ENCODE measurements at places on chromosomes 1 and 21.
A peak's percentile ranks its signal among the peaks of the same experiment; 100 is the strongest.

DNA sequence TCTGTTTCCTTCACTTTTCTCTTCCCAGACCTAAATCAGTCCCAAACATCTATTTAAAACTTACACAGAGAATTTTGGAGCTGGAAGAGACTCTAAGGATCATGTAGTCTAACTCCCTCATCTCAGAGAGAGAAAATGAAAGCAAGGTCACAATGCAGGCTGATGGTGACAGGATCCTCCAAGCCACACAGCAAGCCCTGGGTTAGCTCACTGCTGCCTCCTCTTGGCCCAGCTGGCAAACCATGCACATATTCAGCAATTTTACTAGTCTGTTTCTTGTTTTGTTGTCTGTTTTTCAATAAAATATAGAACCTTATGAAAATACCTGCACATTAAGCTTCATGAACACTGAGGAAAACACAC lies 27.7 kb upstream of the LY9 start:
- DNase-seq: peak; percentile 88

DNA sequence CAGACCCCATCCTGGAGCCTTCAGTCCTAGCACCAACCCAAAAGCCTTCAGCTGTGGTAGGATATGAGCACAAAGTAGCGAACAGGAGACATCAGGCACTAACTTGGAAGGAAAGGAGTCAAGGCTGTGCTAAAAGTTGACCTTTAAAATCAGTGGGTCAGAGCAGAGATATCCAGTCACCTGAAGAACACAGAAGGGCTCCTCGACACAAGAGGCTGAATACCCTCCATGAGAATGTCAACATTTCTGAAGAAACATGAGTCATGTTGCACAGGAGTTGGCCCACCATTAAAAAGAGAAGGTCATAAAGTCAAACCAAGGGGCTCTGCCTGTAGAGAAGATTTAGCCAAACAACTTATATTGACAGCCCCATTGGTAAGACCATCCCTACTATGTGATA lies 172.5 kb downstream of the PLPP3 start:
- no peak for DNase-seq

DNA sequence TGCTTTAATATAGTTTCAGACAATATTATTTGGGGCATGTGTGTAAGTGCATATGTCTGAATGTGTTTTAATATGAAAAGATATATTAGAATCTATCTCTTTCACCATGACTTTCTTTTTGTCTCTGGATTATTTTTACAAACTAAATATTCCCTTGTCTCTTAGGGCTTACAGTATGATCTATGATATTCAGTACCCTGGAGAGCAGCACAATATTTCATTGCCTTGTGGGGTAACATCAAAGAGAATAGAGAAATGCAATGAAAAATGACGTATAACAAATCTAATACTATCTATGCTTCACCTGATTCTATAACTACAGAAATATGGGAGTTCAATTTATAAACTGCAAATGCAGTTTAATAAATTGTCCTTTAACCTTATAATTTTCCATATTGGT lies 2084.5 kb downstream of the MRPL39 start:
- no peak for DNase-seq

DNA sequence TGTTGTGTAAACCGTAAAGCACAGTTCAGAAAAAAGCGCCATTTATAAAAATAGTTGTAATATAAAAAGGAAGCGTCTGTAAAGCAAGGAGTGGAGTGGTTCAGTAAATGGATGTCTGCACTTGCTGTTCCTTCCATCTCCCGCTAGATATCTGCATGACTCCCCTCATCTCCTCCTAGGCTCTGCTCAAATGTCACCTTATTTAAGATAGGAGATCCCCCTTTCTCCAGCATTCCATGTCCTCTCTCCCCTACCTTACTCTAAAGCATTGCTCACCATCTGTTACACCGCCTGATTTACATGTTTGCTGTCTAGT lies 745 bp downstream of the MUL1 start:
- no peak for DNase-seq

- DNase-seq: peak; percentile 37
These were observed 46.9 kb downstream of the CD34 start for GRCh38 chr1:207863893-207864535.

- no peak for DNase-seq
These were observed 232.0 kb upstream of the KCNK2 start for GRCh38 chr1:214850432-214851050.

DNA sequence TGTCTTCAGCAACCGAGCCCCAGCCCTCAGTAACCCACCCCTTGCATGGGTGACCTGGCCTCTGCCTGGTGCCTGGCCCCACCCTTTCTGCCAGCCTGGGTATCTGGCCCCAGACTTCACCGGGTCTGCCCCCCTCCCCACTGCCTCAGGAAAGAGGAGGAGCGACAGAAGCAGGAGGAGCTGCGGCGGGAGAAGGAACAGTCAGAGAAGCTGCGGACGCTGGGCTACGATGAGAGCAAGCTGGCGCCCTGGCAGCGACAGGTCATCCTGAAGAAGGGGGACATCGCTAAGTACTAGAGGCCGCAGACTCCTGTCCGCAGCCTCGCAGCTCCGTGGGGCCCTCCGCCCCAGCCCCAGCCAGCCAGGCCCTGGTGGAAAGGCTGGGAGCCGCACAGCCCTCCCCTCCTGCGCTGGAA lies 6.1 kb downstream of the TNFRSF25 start:
- peak; percentile 54 for DNase-seq

DNA sequence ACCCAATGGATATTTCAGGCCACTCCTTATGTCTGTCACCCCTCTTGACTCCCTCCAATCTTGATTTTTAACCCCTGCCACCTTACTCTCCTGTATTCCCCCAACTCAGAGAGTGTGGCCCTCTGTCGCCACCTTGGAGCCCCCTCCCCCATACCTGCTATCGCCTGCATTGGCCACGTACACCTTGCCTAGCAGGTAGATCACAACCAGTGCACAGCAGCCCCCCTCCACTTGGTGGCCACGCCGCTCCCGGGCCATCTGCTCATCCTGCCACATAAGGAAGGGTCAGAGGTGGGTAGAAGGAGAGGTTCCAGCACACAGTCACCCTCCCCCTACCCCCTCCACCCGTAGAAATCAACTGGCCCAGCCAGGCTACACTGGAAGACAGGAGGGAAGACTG lies 2.9 kb downstream of the PPM1J start:
- no peak for DNase-seq

DNA sequence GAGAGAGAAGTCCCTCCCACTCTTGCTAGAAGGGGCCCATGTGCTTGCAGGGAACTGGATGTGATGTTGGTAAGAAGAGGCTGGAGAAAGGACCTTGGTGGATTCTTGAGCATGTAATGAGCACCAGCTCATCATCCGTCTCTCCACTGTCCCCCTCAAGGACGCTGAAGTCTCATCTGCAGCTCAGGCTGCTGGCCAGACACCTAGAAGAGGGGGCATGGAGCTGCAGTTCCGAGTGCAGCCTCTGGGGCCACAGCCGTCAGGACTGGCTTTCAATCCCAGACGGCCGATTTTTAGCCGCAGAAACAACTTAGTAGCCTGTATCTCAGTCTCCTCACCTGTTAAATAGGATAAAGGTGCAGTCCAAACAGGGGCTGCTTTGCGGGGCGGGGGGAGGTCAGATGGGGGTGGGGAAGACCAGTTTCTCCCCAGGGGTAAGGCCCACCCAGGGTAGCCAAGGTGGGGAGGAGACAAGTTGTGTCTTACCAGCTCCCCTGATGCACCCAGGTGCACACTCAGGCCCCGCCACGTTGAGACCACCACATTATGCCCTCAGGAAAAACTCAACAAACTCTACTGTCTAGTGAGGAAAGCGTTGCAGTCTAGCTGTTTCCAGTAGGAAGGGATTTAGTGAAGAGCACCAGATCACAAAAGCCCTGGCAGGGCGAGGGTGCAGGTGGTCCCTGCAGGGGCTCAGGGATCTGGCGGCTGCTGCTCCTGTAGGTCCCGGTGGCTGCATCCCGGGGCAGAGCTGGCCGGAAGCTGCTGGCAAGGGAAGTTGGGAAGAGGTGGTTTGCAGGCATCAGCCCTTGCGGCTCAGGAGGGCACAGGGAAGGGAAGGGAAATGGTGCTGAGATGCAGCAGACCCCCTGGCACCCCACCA lies 29.5 kb downstream of the LDLRAP1 start:
- DNase-seq: peak; percentile 74

DNA sequence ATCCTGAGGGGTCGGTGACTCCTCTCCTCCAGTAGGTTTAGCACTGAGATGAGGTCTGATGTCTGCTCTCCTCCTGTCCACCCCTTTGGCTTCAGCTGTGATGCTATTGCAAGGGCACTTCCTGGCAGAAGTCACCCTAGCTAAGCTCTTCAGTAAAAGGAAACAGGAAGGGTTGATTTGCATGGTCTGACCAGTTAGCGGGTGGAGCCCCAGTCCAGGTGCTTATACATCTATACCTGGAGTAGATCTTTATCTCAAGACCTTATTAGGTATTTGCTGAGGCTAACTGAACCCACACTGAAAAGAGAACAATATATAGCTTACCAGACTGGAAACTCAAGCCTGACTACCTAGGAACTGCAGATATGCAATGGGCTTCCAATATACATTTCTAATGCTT lies 28.9 kb upstream of the NFASC start:
- no peak for DNase-seq

DNA sequence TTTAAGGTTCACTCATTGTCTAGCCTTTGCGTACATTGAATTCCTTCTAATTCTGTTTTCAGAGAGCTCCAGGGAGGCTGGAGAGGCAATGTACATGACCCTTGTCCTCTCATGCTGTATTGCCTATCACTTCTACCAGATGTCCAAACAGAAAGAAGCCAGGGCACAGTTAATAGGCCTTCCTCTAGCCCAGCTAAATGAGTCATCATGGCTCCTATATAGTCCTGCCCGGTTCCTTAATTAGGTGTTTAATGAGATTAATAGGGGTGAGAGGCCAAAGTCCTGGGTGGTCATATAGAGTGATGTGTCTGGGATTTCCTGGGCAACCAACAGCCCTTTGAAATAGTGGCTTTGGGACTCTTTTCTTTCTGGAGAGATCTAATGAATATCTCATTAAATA lies 76.3 kb downstream of the ZSCAN20 start:
- no peak for DNase-seq

DNA sequence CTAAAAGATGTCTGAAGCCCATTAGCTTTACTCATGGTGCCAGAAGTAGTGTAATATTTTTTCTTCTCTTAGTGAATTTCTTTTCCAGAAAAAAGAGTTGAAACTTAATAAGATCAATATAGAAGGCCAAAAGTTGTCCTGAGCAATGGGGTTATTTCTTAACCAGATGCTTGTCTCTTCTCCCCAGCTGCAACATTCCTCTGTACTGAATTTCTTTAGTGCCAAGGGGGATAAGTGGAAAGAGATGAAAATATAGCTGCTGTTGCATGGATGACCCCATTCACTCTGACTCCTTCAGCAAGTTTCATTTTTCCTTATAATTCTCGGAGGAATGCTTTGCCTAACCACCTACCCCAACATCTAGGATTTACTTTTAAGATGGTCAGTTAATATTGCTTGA lies 675.0 kb downstream of the USP25 start:
- DNase-seq: no peak

- no peak for DNase-seq
These were observed 54.5 kb downstream of the IRF2BP2 start for GRCh38 chr1:234555390-234556024.

- no peak for DNase-seq
These were observed 49.9 kb upstream of the STUM start for GRCh38 chr1:226498640-226499008.

- no peak for DNase-seq
These were observed 365.5 kb upstream of the ESRRG start for GRCh38 chr1:217088521-217089284.

GRCh38 chr1:6071219-6071618 lies 25.5 kb downstream of the KCNAB2 start:
- no peak for DNase-seq

- DNase-seq: no peak
These were observed 2.0 kb downstream of the FMO1 start for GRCh38 chr1:171250263-171250662.
